ENCODE measurements at places on chromosomes 6 and 20. TPM values are rescaled to one million over a fixed set of nuclear protein-coding genes. Genes with fewer than 3 reads are reported as not detected.

The SULF2 gene
- 6.4 TPM for total RNA-seq

The RIPPLY2 gene
- not detected for total RNA-seq

The JPH2 gene
- total RNA-seq: 0.31 TPM

The CALHM4 gene
- total RNA-seq: not detected

The LPA gene
- total RNA-seq: 1.3 TPM

The SYCP2L gene
- 1.9 TPM for total RNA-seq

The GUCA1A gene
- total RNA-seq: not detected

The SLC22A16 gene
- total RNA-seq: not detected

DNA sequence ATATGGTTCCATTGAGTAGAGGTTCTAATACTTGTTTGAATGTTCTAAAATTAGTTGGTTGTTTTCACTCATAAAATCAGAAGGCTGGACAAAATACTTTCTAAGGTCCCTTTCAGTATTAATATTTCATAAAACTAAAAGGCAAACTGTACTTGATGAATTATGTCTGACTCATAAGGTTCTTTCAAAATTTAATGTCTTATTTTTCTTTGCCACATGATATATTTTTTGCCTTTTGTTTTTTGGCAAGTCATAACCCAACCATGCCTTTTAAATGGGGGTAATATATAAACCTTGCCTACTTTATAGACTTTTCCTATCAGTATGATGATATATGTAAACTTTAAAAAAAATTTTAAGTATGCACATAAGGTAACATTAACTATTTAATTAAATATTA is 244.7 kb downstream of the PTPRK start:
- no peak overlapping the region for H3K27ac ChIP-seq
- H3K36me3 ChIP-seq: no peaks in the 10 kb centered on the region
- no peak overlapping the region for H3K4me3 ChIP-seq
- peaks cover 5% of the 10 kb centered on the region for H3K4me1 ChIP-seq
- no peak for DNase-seq
- H3K27me3 ChIP-seq: no peaks in the 10 kb centered on the region

DNA sequence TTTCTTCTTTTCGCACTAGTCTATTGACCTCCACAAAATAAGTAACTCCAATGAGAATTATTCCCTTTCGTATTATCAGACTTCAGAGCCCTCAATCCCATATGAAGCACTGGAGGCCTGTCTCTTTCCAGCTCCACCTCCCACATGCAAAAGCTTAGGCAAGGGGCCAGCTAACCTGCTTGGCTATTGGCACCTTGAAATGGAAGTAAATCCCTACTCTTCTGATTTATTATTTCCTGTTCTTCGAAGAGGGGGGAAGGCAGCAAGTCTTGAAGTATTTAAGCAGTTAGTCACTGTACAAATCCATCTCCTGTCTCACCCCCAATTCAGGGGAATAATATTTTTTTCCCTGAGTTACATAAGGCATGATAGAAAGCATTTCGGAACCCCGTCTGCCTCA is 577.8 kb downstream of the MAFB start:
- no peak overlapping the region for H3K27ac ChIP-seq
- DNase-seq: no peak
- H3K36me3 ChIP-seq: no peaks in the 10 kb centered on the region
- no peak overlapping the region for H3K4me3 ChIP-seq

DNA sequence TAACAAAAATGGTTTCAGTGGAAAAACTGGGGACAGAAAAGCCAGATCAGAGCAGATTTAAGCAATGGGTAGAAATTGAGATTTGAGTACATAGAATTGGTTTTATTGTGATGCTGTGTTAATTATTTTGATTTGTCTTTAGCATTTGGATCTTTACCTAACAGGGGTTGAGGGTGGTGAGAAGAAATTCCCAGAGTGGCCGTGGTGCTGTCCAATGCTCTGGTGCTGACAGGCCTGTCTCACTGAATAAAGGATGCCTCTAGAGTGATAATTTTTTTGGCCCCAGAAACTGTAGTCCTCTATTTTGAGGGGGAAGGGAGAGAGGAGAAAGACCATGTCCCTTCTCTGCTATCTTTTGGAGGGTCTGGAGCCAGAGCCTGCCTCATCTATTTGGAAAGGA is 79.1 kb downstream of the LYRM2 start:
- H3K4me1 ChIP-seq: no peaks in the 10 kb centered on the region
- no peak for DNase-seq
- H3K36me3 ChIP-seq: no peaks in the 10 kb centered on the region
- H3K27me3 ChIP-seq: no peaks in the 10 kb centered on the region
- no peak overlapping the region for H3K4me3 ChIP-seq
- H3K27ac ChIP-seq: no peak overlapping the region

GRCh38 chr20:20699144-20699543 is 13.3 kb downstream of the RALGAPA2 start:
- no peak overlapping the region for H3K27ac ChIP-seq
- H3K27me3 ChIP-seq: no peaks in the 10 kb centered on the region
- H3K4me3 ChIP-seq: no peak overlapping the region
- no peak for DNase-seq
- H3K36me3 ChIP-seq: no peaks in the 10 kb centered on the region
- peaks cover 26% of the 10 kb centered on the region for H3K4me1 ChIP-seq

DNA sequence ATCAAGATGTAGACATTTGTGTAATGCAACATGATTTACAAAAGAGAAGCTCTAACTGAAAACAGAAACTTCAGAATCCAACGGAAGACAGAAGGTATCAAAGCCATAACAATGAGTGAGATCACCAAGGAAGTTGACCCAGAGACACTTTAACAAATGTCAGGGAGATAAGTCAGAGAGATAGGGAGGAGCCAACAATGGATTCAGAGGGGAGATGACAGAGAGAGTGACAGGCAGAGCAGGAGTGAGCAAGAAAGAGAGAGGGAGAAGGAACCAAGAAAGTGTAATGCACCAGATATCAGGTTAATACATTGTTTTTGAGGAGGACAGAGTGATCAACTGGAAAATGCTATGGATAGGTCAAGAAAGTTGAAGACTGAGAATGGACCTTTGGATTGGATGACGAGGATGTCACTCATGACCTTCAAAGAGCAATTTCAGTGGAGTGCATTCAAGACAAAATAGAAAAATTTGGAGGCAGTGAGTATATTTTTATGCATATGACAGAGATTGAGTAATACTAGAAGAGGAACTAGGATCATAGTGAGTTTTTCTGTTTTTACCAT is 86.6 kb downstream of the TRDN start:
- H3K4me1 ChIP-seq: no peaks in the 10 kb centered on the region
- no peak overlapping the region for H3K4me3 ChIP-seq
- H3K27ac ChIP-seq: no peak overlapping the region
- H3K36me3 ChIP-seq: no peaks in the 10 kb centered on the region
- no peaks in the 10 kb centered on the region for H3K27me3 ChIP-seq

GRCh38 chr20:38855356-38855755 is 49.9 kb downstream of the PPP1R16B start:
- H3K27me3 ChIP-seq: no peaks in the 10 kb centered on the region
- no peak overlapping the region for H3K27ac ChIP-seq
- no peak for DNase-seq

GRCh38 chr6:24125980-24126379 is at the start of gene NRSN1:
Gene NRSN1 (plus strand): TSS chr6:24126215. CDS start chr6:24134328, 8,113 bp downstream.
- H3K4me1 ChIP-seq: no peaks in the 10 kb centered on the region
- H3K36me3 ChIP-seq: no peaks in the 10 kb centered on the region
- DNase-seq: peak; percentile 36

- peak; percentile 64 for DNase-seq
- no peak overlapping the region for H3K27ac ChIP-seq
- H3K4me1 ChIP-seq: peaks cover 5% of the 10 kb centered on the region
These were observed 32.7 kb downstream of the HLA-A start for GRCh38 chr6:29974901-29975560.

DNA sequence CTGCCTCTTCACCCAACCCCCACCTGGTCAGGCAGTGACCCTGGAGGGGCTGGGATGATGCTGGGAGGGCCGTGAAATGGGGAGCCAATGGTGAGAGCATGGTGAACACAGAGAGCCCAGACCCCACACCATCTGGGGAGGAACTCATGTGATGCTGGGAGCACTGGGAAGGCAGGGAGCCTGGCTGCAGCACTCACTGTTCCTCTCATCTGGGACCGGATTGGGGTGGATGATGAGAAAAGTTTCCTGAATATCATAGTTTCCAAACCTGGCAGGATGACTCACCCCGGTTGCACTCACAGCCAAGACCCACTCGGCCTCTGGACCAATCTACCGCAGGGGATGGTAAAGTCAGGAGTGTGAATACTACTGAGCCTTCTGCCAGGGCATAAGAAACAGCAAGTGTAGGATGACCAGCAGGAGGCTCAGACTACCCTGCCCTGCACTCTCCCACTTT is 21.8 kb downstream of the ULBP1 start:
- H3K27ac ChIP-seq: no peak overlapping the region
- H3K4me1 ChIP-seq: peaks cover 6% of the 10 kb centered on the region
- no peaks in the 10 kb centered on the region for H3K27me3 ChIP-seq
- H3K36me3 ChIP-seq: no peaks in the 10 kb centered on the region

GRCh38 chr20:51469578-51470498 is 72.7 kb downstream of the NFATC2 start:
- H3K4me3 ChIP-seq: no peak overlapping the region
- H3K36me3 ChIP-seq: no peaks in the 10 kb centered on the region
- H3K27ac ChIP-seq: no peak overlapping the region
- no peak for DNase-seq
- no peaks in the 10 kb centered on the region for H3K27me3 ChIP-seq

DNA sequence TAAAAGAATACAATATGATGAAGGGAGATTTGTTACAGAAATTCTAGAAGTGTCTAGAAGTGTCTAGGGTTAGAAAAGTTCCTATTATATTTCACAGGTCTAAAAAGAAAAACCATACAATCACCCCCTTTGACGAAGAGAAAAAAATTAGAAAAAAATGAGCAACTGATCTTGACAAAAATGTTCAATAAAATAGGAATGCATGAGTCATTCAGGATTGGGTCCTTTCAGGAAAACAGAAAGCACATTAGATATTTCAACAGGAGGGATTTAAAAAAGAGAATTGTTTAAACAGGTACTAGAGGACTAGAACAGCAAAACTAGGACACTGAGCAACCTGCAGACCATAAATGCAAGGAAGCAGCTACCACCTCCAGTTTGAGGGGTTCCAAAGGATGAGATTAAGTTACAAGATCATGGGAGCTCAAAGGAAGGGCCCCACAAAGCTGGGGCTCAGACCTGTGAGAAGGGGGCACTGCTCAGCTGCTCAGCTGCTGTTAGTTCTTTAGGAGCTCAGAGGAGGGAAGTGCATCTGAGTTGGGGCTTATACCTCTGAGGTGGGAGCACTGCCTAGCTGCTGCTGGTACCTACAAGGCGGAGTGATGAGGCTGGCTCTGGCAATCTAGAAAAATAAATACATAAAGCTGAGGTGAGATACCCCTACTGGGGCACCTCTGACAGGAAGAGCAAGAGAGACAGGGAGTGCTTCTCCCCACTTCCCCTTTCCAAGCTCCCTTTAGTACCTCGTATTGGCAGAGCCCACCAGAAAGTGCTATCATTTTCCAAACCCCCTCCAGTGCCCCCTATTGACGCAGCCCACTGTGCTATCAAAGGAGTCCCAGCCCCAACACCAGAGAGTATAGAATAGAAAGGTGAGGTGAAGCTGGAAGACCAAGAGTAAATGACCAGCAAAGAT is 27.1 kb upstream of the BEND6 start:
- H3K27me3 ChIP-seq: no peaks in the 10 kb centered on the region
- no peak for DNase-seq
- no peaks in the 10 kb centered on the region for H3K4me1 ChIP-seq
- H3K36me3 ChIP-seq: no peaks in the 10 kb centered on the region
- H3K27ac ChIP-seq: no peak overlapping the region

DNA sequence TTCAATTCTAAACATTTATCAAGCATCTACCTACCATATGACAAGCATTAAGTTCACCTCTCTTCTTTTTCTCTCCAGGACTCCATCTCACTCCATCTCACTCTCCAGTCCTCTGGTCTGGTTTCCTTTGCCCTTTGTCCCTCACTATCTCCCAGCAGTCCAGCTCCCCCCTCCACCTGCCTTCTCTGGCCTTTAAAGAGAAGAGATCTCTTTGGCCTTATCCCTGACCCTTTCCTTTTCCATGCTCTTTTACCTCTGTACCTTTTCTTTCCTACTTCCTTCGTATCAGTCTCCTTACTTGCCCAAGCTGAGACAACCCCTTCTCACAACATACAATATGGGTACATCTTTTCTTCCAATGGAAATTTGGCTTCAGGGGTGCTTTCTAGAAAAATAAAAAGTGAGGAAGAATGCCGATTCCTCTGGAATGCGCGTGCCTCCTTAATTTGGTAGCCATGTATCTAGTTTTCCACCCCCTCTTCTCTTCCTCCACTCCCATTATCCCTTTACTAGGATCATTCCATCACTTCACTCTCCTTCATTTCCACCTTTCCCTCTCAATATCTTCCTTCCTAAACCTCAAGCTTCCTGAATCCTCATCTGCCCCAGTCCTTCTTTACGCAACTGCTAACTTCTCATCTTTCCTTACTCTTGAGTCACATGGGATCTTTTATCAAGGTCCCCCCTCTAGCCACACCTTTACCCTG is 745 bp upstream of the AGPAT1 start:
- no peaks in the 10 kb centered on the region for H3K27me3 ChIP-seq
- no peaks in the 10 kb centered on the region for H3K36me3 ChIP-seq
- H3K4me3 ChIP-seq: peak overlapping the region; percentile 79
- no peak for DNase-seq
- peaks cover 20% of the 10 kb centered on the region for H3K4me1 ChIP-seq

- peak overlapping the region; percentile 68 for H3K4me3 ChIP-seq
- H3K4me1 ChIP-seq: peaks cover 12% of the 10 kb centered on the region
- H3K36me3 ChIP-seq: no peaks in the 10 kb centered on the region
- H3K27me3 ChIP-seq: no peaks in the 10 kb centered on the region
These were observed 258 bp downstream of the PHF10 start for GRCh38 chr6:169723991-169724493.

DNA sequence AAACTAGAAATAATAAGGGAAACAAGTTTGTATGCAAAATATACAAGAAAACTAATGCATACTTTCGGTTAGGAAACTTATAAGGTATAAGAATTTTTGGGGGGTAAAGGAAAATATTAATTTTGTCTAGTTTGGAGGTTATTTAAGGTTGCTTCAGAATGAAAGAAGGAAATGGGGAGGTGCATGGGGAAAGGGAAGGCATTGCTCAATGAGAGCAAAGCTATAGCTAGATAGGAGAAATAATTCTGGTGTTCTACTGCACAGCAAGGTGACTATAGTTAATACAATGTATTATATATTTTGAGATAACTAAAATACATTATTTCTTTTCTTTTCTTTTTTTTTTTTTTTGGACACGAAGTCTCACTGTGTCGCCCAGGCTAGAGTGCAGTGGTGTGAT is 5.4 kb upstream of the MYMX start:
- H3K4me3 ChIP-seq: no peak overlapping the region
- H3K4me1 ChIP-seq: no peaks in the 10 kb centered on the region
- no peak for DNase-seq
- no peaks in the 10 kb centered on the region for H3K27me3 ChIP-seq

DNA sequence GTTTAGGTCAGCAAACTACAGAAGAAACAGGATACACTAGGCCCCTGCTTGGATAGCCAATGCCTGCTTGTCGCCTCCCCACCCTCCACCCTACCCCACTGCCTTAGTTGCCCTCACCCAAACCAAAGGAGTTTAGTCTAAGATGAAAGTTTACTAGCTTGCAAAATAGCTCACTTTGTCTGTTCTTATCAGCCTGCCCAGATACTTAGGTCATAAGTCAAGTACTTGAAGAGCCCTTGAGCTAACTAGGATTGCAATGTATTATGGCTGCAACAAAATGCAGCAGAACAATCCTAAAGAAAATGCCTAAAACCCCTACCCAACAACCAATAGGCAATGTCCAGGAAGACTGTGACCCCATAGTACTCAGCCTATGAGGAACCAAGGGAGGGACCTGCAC is 7.3 kb upstream of the ENTPD6 start:
- peaks cover 10% of the 10 kb centered on the region for H3K4me1 ChIP-seq
- H3K27me3 ChIP-seq: no peaks in the 10 kb centered on the region
- no peaks in the 10 kb centered on the region for H3K36me3 ChIP-seq
- no peak overlapping the region for H3K4me3 ChIP-seq
- H3K27ac ChIP-seq: no peak overlapping the region

Data from pancreas (tissue), 10 donors.